Left forelimb (tissue), 1 donor: ENCODE measurements at places on chromosomes 11 and 22.

DNA sequence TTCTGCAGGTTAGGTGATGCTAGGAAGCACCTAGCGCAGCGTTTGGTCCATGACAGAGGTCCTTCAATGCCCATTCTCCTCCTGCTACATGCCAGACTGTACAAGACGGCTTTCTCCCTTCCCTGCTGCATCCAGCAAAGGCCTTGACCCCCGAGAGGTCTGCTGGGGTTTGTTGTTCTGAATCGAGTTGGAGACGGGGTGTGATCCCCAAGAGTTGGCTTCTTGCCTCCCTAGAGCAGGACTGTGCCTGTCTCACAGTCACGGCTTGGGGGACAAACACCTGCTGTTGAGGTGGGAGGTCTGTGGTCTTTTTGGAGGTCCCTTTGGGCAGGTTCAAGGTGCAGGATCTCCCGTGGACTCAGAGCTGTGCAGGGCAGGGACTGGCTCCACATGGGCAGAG lies 352.3 kb upstream of the B3GAT1 start:
- DNase-seq, result no peak

DNA sequence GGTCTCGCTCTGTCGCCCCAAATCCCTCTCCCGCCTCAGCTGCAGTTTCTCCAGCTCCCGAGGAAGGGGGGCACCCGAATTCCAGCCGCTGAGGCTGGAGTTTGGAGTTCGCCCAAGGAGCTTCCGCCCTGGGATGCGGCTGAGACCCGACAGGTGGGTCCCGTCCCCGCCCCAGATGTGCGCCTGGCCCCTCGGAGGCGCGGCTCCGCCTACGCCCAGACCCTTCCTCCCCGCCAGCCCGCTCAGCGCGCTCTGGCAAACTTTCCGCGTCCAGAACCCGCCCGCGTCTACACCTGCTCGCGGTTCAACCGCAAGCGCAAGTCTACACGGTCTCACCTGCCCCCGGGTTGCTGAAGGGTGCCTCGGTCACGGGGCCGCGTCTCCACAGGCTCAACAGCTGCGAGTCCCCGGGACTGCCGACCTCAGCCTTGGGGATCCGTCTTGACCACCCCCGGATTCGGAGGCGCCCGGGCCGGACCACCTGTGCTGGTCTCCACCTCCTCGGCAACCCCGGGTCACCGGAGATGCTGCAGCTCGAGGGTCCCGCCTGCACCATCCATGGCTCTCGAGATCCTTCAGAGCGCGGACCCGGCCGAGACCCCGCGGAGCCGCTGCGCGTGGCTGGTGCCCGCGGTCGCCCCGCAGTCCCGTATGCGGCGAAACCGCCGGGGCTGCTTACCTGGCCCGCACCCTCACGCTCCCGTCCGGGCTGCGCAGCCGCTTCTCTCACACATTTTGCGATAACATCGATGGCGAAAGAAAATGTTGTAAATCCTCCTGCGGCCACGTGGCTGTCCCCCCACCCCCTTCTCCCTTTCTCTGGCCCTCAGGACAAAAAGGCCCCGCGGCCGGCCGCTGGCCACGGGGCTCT lies 63.6 kb downstream of the NFAM1 start:
- no peak for DNase-seq

DNA sequence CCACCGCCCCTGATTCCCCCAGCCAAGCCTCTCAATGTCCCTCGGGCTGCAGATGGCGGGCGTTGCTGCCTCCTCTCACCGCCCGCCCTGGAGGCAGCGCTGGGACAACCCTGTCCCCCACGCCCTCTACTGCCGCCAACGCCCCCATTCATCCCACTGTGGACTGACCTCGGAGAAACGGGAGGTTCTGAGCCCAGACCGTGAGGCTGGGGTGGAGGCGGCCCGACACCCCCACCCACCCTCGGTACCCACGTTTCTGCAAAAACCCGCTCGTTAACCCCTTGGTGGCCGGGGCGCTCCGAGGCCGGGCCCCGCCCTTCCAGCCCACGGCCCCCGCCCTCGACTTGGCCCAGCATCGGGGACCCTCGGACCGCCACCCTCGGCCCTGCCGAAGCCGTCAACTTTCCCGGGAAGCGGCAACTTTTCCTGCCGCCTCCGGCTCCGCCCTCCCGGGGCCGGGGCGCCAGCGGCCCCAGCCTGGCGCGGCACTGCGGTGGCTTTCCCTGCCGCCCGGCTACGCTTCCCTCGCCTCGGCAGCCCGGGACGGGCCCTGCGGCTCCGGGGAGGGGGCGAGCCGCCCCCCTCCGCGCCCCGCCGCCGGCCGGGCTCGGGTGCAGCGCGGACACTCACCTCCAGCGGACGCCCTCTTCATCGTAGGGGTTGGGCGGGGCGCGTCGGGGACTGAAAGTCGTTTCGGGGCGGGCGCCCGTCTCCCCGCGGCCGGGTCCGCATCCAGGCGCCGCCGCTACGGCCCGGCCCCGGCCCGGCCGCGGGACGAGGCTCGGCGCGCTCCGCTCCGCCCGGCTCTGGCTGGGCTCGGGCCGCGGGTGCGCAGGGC lies 458 bp downstream of the RTN4R start:
- DNase-seq, result no peak

- no peak for DNase-seq
These were observed 657 bp downstream of the ELMOD1 start for GRCh38 chr11:107591378-107592230.

DNA sequence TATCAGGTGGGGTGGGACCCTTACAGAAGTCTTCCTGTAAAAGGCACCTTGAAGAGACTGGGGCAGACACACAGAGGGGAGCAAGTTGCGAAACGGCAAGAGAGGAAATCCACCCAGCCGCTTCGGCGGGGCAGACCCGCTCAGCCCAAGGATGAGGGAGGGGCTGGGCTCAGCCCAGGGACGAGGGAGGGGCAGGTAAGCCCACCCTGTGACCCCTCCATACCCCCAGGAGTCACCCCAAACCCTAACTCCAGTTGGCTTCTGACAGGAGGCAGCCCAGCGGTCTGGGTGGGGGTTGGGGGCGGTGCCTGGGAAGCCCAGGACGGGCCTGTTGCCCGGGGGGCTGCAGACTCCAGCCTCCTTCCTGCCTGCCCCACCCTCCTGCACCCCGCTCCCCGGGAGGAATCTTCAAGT lies 965 bp downstream of the OSBPL5 start:
- DNase-seq, result no peak

GRCh38 chr22:42064629-42065028 lies 6.0 kb downstream of the NAGA start:
- DNase-seq, result peak; percentile 14

GRCh38 chr11:115933564-115933963 lies 429.3 kb upstream of the CADM1 start:
- DNase-seq, result no peak

DNA sequence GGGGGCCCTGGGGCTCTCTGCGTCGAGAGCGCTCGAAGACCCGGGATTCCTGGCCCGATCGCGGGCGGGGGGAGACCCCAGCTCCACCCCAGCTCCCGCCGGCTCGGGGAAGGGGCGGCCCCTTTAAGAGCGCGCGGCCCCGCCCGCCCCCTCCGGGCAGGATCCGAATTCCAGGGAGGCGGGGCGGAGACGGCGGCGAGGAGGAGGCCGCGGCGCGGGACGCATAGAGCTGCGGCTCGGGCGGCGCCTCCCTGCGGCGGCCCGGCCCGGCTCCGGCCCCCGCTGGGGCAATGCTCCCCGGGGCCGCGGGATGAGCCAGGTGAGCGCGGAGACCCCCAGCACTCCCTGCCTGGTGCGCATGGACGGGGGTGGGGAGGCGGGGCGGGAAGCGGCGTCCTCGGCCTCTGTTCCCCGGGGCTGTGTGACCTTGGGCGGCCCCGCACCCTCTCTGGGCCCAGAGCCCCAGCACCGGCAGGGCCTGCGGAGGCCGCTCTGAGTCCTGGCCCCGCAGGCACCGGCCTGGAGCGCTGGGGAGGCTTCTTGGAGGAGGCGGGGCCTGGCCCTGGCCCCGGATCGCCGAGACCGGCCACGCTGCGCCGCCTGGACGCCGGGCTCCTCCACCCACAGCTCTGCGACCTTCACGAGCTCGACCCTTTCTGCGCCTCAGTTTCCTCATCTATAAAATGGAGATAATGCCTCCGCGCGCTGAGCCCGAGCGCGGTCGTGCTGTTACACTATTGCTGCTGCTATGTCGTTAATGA lies 565 bp downstream of the GAS2L1 start:
- DNase-seq, result peak; percentile 88

DNA sequence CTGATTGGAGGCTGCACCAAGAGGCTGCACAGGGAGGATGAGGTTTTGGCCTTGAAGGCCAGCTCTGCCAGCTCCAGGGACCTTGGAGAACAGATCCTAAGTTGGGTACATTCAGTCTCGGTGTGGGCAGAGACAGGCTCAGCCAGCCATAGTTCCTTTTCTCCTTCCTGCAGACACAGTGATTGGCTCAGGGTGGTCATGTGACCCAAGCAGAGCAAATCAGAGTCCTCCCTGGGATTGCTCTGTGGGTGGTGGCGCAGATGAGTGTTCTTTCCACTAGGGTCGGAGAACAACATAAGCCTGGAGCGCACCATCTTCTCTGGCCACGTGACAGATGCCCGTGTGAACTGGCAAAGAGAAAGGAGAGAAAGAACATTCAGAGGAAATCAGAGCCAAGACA lies 47.1 kb upstream of the CCND1 start:
- DNase-seq, result peak; percentile 17

DNA sequence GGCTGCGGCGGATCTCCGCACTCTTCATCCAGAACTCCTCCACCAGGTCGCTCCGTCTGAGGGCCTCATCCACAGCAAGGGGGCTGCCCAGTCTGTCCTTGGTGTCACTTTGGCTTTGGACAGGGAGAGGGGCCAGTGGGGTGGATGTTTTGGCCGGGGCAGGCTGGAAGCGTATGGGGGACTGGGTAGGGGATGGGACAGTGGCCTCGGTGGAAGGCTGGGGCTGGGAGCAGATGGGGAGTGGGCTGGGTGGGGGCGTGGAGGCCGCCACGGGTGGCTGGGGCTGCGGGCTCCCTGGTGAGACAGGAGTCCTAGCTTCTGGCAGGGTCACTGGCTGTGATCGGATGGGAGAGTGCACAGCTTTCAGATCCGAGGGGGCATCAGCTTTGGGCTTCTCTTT lies 44.4 kb upstream of the BID start:
- DNase-seq, result no peak

GRCh38 chr22:47539374-47539773 lies 776.9 kb downstream of the TBC1D22A start:
- no peak for DNase-seq

GRCh38 chr11:113663567-113663966 lies 42.5 kb downstream of the TMPRSS5 start:
- no peak for DNase-seq

DNA sequence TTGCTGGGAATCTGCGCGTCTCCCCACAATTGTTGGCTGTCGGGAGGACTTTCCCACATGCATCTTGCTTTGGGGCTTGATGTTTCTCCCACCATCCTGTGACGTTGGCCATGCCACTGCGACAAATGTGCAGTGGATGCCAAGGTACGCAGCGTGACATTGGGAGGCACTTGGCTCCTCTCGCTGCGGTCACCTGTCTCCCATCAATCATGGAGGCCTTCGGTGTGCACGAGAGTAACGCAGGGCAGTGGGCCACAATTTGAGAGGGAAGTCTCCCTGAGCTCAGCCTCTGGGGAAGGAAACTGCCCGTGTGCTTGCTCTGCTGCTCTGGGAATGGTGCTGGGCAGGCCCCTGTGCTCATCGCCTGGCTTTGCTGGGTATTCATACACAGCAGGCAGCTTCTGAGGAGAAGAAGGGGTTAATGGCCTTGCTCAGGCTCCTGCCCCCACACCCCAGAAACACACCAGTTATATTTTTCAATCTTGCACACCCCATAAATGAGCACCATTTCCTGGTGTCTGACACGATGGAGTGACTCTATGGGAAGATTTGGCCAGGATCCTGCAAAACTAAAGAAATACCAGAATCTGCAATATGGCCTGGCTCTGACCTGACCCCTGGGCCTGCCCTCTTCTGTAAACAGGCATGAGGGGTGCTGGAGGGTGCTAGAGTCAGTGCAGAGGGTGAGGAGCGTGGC lies 153.5 kb downstream of the ADAMTS15 start:
- DNase-seq, result no peak

DNA sequence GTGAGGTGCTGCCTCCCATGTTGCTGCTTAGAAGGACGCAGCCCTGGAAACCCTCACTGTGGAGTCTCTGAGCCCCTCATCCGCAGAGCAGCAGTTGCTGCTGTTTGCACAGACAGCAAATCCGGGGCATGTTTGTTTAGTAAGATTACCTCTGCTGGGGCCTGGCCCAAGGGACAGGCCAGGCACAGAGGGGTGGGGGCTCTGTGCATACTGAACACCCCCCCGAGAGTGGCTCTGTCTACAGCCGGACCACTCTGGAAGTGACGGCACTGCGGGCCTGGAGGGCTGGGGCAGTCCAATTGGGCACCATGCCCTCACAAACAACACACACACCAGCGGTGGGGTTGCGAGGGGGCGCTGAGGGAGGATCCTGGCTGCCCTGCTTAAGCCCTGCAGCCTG lies 22.9 kb upstream of the CCDC188 start:
- no peak for DNase-seq

- DNase-seq, result no peak
These were observed 59.8 kb downstream of the SC5D start for GRCh38 chr11:121352251-121352891.
